Activated CD4-positive, CD25-positive, alpha-beta regulatory T cell treated with anti-CD3 and anti-CD28 coated beads, Interleukin-2, amount 50 U/mL, for 16 hours (primary cell): ENCODE measurements at places on chromosomes 4 and X.

DNA sequence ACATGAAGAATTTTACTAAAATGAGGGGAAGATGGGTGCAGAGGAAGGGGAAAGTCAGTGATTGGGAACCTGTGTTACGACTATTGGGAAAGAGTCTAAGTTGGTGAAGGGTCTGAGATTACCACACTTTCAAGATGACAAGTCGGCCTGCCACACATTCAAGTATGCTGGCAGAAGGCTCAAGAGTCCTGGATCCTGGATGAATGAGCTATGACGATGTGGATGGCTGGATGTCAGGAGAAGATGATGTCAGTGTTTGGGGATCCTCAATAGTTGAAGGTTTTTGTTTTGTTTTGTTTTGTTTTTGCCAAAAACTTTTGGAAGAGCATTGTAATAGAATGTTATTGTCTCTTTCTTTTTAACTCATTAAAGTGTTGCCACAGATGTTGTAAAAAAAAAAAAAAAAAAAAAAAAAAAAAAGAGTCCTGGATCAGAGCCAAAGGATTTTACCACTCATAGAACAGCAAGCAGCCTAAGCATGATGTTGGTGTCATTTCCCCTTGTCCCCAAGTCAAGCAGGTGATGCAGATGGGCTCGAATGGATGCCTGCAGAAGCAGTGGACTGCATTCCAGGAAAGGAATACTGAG, 120.6 kb downstream of the REELD1 start:
- no peak for DNase-seq

DNA sequence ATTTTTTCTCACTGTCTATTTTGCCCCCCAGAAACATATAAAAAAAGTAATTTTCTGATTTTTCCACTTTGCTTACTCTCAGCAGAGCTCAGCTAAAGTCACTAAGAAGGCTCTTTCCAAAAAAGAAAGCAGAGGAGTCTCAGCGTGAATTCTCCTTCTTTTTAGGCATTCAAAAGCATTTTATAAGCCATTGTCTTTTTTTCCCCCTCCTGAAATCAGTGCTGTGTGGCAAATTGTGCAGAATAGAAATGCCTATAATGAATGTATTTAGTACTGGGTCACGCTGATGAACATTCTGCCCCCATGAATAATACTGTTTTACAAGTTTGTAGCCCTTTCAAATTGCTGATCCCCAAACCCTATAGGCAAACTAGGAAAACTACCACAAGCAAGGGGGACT, 1.6 kb upstream of the PCDH18 start:
- DNase-seq, result no peak

- no peak for DNase-seq
These were observed 168.5 kb upstream of the CXCL13 start for GRCh38 chr4:77437079-77437478.

DNA sequence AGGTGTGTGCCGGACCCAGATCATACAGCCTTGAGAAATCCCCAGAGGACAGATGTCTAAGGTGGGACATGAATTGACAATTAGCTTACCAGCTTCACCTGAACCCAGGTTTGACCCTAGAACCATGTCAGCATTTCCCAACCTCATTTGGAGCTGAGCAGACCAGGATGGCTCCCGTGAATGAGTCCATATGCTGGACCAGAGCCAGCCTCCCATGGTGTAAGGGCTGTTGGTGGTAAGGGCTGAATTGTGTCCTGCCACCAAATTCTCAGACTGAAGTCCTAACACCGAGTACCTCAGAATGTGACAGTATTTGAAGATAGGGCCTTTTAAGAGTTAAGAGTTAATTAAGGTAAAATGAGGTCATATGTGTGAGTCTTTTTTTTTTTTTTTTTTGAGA, 88.3 kb downstream of the SLC34A2 start:
- DNase-seq, result no peak

GRCh38 chr4:39569209-39569608, 42.0 kb upstream of the UGDH start:
- no peak for DNase-seq

DNA sequence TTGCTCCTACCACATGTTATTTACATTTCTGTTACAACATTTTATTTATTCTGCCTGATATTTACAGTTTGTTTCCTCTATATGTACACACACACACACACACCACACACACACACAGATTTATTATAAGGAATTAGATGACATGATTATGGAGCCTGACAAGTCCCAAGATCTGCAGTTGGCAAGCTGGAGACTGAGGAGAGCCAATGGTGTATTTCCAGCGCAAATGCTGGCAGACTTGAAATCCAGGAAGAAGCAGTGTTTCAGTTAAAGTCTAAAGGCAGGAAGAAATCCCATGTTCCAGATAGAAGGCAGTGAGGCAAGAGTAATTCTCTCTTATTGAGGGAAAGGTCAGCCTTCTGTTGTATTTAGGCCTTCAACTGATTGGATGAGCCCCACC, 1.8 kb upstream of the KLHL4 start:
- DNase-seq, result no peak

- DNase-seq, result no peak
These were observed 28.0 kb upstream of the AP1AR start for GRCh38 chr4:112203593-112203992.
